ENCODE measurements at places on chromosomes 1 and 21.
A peak's percentile ranks its signal among the peaks of the same experiment; 100 is the strongest.

DNA sequence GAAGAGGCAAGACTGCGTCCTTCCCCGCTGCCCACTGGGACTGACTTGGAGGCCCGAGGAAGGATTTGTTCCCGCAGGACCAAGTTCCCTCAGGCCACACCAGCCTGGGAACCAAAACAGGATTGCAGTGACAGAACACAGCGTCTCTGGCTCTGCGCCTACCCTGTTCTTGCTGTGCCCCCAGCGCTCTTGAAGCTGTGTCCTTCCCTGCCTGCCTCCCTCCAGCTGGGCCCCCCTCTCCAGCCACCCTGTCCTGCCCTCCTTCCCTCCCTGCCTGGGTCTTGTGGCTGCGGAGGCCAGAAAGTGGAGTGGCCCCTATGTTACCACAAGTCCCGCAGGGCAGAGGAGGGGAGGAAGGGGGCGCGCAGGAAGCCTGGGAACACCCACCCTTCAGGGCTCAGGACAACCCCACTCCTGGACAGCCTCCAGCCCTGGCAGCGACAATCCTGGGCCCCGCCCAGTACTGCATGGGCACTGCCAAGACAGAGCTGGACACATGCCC, 164.9 kb downstream of the DYRK1A start:
- DNase-seq = no peak

DNA sequence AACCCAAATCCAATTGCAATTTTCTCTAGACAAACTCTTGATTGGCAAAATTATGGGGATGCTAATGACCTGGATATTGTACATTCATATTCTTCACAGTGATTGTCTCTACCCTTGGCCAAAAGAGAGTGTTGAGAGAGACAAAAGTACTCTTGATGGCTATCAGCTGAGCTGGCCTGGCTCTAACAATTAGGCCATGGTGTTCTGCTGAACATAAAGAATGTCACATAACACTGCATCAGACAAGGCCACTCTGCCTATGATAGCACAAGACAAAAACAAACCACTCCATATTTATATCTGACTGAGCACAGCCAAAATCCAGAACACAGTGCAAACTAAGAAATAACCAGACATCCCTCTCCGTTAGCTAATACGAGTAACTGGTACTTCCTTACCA, 101.7 kb downstream of the ADAMTS1 start:
- no peak for DNase-seq

GRCh38 chr1:223617323-223618070, 48.0 kb downstream of the CAPN8 start:
- no peak for DNase-seq

GRCh38 chr1:228177721-228178710, 12.4 kb downstream of the IBA57 start:
- no peak for DNase-seq

- DNase-seq = no peak
Observed at GRCh38 chr1:64397541-64397940, 72.4 kb upstream of the CACHD1 start.

GRCh38 chr21:39105341-39105765, 77.9 kb downstream of the PSMG1 start:
- no peak for DNase-seq

GRCh38 chr1:94721240-94721639, 98.9 kb upstream of the SLC44A3 start:
- DNase-seq = no peak

DNA sequence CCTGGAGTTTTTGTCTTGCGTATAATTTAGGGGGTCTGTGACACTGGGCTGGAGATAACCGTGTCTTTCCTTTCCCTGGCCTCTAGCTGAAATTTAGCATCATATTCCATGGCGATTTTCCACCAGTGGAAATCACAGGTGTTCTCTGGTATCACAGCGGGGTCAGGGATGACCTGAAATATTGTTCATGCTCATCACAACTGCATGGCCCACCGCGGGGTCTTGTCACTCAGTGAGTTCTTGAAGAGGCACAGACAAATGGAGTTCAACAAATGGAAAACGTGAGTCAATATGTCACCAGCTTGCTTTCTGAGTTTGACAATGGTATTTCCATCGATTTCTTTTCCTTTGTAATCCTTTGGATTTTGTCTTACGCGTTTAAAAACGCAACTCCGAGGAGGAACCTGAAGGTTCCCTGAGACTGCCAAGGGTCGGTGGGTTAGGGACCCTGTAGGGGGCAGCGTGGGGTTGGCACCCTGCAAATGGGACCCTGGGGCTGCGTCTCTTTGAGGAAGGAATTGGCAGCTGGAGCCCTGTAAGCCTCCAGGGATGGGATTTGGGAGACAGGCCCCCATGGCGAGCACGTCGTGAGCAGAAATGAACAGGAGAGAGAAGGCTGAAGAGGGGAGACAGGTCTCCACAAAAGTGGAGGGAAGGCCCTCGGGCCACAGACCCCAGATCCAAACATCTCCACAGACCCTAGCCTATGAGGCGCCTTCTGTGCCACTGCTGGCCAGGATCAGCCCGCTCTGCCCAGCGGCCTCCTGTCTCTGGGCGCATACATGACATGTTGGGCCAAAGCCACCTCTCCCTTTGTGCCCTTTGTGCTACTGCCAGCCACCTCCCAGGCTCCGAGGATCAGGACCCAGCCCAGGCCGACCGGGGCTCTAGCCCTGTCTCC, 32.1 kb upstream of the RUNX3 start:
- DNase-seq = no peak

- peak; percentile 67 for DNase-seq
Observed at GRCh38 chr1:202505356-202505755, 156.9 kb downstream of the PPP1R12B start.

DNA sequence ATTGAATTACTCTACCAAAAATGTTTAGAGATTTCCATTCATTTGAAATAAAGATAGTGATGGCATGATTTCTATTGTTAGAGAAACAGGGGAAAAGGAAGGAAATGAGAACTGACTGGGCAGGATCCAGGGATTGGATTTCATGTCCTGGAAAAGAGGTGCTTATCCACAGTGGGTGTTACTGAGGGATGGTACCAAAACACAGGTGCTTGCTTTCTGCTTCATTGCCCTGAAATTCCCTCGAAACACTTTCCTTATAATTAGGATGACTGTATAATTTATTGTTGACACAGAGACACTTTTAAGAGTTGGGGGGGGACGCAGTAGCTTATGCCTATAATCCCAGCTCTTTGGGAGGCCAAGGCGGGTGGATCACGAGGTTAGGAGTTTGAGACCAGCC, 185.0 kb upstream of the KCNK2 start:
- DNase-seq = no peak

- no peak for DNase-seq
Observed at GRCh38 chr1:96508233-96508632, 213.4 kb upstream of the PTBP2 start.

DNA sequence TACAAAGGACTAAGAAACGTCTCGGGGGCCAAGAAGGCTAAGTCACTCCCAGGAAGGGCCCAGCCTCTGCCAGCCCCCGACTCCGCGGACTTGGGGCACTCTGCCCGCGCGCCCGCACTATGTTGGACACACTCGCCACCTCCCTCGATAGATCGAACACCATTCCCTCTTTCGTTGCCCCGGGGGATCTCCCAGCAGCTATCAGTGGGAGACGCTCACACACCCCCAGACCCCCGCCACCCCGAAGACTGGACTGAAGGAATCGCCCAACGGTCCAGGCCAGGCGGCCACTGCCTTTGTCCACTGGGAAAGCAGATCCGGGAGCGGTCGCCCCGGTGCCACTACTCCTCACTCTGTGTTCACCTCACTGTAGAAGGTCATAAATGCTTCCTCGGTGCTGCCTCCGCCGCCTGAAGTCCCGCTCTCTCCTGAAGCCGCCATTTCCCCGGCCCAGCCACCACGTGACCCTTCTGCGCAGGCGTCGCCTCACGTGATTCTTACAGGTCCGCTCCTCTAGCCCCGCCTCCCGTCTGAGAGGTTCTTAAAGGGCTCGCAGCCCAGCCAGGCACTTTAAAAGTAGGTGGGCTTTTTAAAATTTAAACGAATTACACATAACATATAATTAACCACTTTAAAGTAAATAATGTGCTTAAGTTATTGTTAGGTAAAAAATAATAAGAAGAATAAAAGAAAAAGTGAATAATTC, at the start of gene DNAJC8:
Gene DNAJC8, minus strand, starts transcription at position 472 of the 706 bp plus-strand sequence. Its CDS starts 31 bp downstream, at position 441.
- peak; percentile 85 for DNase-seq

GRCh38 chr1:87449348-87449963, 120.8 kb downstream of the LMO4 start:
- no peak for DNase-seq

- no peak for DNase-seq
Observed at GRCh38 chr21:29256126-29256910, 42.4 kb upstream of the BACH1 start.

DNA sequence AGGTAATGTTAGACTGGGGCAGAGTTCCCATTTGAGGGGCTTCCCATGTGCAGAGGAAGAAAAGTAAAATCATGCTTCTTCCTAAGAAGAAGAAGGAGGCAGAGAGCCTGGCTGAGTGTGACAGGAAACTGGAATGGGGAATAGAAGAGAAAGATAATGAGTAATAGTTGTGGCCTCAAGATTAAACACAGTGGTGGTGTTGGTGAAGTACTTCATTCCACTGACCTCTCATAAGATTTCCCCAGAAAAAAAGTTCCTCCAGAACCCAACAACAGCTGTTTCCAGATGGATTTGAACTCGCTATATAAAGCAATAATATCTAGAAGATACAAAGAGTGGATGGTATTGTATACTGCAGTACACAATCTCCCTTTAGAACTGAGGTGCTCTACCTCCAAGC, 13.0 kb downstream of the RGS1 start:
- peak; percentile 48 for DNase-seq

DNA sequence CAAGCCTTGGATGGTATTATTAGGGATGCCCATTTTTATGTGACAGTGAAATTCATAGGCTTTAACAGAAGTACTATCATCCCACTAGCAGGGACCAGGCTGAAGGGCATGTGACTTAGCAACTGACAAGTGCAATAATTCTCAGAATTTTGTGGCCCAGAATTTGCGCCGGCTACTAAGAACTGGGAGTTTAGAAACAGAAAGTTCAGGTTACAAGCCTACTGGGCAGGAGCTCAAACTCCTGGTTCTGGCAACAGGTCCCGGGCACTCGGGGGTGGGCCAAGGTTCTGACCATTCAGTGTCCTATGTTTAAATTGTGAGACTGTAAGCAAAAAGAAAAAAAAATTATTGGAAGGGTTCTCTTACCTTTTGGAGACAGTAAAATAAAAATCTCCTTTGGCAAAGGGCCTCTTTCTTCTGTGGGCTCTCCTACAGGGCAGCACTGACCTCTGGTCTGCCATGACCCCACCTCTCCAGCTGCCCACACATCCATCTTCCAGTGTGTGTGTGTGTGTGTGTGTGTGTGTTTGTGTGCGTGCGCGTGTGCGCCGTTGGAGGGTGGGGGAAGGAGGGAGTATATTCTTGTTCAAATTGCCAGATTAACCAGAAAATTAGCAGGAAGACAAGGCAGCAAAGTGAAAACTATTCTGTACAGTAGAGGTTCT, 26.1 kb downstream of the IRF2BP2 start:
- DNase-seq = no peak

- DNase-seq = no peak
Observed at GRCh38 chr21:31873275-31873695, 465 bp downstream of the HUNK start.

DNA sequence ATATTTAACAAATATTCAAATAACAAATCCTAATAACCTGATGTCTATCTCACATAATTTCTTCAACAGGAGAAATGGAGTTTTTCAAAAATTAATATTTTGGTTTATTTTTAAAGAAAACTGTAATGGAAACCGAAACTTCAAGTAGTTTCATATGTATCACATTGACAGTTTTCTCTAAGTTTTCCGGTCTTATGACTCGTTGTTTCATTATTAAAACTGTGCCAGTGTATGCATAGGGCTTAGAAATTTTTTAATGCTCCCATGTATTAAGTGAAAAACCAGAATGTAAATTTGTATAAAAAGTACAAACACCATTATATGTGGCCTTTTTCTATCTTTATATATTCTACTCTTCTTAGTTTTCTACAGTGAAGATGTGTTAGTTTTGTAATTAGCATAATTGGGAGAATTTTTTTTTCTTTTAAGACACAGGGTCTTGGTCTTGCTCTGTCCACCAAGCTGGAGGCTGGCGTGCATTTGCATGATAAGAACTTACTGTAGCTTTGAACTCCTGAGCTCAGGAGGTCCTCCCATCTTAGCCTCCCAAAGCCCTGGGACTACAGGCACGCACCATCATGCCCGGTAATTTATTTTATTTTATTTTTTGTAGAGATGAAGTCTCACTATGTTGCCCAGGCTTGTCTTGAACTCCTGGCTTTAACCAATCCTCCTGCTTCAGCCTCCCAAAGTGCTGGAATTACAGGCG, 43.9 kb upstream of the SAMSN1 start:
- no peak for DNase-seq

DNA sequence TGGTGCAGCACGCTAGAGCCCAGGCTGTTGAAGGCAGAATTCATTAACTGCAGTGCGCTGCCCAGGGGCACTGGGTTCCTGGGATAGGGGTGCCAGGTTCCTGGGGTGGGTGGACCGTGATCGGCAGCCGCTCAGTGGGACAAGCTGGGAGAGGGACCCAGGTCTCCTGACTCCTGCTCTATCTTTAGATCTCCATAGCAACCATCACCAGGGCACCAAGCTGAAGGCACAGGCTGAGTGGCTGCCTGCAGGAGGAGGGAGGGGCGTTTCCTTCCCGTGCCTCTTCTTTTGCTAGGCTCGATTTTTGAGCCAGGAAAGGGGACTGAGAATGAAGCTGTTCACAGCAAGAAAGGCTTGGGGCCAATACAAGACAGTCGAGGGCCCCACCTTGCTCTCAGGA, 20.9 kb upstream of the CDCP2 start:
- DNase-seq = no peak

DNA sequence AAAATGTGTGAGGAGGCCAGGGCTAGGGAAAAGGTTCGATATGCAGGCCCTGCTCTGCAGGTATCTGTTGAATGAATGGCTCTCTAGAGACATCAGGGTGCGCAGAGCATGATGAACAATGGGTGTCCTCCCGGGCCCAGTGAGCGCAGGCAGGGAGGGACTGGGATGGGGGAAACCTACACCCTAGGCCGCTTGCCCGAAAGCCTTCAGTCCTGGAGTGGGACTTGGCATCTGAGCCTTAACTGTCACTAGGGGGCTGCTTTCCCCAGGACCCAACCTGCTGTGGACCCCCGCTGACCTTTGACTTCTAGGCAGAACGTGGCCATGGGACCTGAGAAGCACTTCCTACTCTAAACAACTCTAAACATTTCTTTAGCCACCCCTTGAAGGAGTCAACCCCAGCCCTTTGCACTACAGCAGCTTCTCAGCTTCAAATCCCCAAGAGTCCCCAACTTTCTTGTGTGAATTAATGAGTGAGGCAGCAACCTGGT, 444 bp upstream of the MAP3K6 start:
- DNase-seq = no peak

- DNase-seq = no peak
Observed at GRCh38 chr1:169497317-169497716, 11.6 kb upstream of the SLC19A2 start.

Measured in LHCN-M2 (cell line).